ENCODE measurements at places on chromosomes 3 and 15.

DNA sequence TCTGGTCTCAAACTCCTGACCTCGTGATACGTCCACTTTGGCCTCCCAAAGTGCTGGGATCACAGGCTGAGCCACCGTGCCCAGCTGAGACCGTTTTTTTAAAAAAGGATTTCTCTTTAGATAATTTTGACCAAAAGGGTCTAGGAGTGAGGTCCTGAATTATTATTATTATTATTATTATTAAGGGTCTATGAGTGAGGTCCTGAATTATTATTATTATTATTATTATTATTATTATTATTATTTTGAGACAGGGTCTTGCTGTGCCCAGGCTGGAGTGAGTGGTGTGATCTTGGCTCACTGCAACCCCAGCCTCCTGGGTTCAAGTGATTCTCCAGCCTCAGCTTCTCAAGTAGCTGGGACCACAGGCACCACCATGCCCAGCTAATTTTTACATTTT lies 20.6 kb upstream of the ARID3B start:
- DNase-seq = no peak

GRCh38 chr15:74208901-74209559 lies 6.4 kb upstream of the STRA6 start:
- DNase-seq = peak; percentile 67

DNA sequence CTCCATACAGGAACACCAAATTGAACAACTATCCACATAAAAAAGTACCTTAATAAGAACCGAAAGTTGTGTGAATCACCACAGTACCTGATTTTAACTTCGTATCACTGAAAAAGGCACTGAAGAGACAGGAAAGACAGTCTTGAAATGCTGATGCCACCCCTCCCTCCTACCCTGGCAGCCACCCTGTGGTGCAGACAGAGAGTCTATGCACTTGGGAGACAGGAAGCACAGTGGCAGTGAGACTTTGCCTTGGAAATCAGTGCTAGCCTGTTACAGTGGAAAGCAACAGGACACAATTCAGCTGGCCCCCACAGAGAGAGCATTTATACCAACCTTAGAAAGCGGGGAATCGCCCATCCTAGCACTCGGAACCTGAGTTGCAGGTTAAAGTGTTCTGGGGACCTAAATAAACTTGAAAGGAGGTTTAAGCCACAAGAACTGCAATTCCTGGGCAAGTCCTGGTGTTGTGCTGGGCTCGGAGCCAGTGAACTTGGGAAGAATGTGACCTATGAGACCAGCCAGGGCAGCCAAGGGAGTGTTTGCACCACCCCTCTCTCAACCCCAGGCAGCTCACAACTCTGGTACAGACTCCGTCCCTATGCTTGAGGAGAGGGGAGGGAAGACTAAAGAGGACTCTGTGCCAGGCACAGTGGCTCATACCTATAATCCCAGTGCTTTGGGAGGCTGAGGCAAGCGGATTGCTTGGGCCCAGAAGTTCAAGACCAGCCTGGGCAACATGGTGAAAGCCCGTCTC lies 240.1 kb downstream of the ISL2 start:
- peak; percentile 16 for DNase-seq

- DNase-seq = peak; percentile 51
Observed at GRCh38 chr15:26087395-26087794, 224.3 kb upstream of the ATP10A start.

GRCh38 chr15:38547255-38547997 lies 17.2 kb downstream of the RASGRP1 start:
- DNase-seq = no peak

DNA sequence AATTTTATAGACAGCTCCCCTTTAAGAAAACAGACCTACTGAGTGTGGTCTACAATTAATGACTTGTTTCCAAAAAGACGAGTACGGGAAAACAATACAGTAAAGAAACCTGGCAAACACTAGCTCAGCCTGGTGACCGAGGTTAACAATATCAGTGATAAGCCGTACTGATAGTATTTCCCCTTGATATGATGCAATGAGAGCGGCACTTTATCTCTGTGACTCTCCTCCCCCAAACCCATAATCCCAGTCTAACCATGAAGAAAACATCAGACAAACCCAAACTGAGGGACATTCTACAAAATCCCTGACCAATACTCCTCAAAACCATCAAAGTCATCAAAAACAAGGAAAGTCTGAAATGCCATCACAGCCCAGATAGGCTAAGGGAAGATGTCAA lies 8.2 kb downstream of the DENND4A start:
- no peak for DNase-seq
